NCI-H1417 treated with DMSO at 0.1 percent for 48 hours (cell line): ENCODE measurements at places on chromosomes 5 and 9.

- peak; percentile 62 for DNase-seq
These were observed 112.3 kb downstream of the MARCHF3 start for GRCh38 chr5:126917918-126918614.

DNA sequence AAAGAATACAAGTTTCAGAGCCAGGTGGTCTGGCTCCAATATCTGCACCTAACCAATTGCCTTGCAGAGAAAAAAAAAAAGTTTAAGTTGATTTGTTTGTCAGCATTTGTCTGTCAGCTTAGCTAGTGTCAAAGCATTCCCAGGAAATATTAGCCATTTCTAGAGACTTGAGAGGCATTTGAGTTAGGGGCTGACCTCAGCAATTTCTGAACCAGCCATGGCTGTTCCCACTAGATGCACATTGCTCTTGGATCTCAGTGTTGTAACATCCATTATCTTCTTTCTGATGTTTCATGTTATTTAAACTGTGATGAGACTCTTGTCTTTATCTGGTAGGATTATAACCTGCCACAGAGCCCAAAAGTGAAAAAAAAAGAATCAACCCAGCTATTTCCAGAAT, 102.3 kb downstream of the NDUFAF2 start:
- DNase-seq = no peak

DNA sequence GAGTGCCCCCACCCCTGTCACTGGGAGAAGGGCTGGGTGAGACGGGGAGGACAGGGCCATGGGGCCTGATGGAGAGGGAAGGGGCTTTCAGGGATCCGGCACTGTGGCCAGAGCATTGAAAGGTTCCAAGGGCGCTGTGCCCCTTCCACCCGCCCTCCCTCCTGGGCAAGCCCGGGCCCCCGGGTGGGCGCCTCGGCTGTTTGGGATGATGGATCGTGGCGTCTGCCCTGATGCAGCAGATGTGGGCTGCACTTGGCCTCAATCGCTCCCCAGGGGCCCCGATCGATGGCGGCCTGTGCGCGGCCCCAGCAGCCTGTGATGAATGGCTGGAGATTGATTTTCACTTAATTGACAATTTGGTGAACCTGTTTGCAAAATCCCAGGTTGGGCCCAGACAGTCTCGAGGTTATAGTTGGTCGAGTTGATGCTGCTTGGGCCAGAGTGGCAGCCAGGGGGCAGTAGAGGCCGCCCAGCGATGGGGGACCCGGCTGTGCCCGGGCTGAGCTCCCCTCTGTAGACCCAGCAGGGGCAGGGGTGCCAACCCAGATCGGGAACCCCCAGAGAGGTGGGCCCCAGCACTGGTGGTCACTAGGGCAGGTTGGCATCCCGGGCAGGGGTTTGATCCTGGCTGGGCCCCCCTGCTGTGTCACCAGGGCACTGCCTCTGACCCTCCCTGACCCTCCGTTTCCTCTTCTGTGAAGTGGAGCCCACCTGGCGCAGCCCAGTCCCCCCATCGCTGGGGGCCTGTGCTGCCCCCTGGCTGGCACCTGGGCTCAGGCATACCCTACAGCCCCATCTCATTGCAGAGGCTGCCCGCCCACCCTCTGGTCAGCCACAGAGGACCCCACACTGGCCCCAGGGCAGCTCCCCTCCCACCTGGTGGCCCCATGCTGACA, 34.7 kb downstream of the LHX3 start:
- DNase-seq = no peak

DNA sequence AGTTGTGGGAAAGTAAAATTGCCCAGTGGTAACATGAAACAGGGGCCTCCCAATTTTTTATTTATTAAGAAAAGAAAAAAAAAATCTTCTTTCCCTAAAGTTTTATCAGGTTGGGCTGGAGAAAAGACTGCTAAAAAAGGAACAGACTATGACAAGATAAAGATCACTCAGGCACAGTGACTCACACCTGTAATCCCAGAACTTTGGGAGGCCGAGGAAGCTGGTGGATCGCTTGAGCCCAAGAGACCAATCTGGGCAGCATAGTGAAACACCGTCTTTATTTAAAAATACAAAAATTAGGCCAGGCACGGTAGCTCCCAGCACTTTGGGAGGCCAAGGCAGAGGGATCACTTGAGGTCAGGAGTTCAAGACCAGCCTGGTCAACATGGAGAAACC, 312.5 kb downstream of the CETN3 start:
- no peak for DNase-seq

DNA sequence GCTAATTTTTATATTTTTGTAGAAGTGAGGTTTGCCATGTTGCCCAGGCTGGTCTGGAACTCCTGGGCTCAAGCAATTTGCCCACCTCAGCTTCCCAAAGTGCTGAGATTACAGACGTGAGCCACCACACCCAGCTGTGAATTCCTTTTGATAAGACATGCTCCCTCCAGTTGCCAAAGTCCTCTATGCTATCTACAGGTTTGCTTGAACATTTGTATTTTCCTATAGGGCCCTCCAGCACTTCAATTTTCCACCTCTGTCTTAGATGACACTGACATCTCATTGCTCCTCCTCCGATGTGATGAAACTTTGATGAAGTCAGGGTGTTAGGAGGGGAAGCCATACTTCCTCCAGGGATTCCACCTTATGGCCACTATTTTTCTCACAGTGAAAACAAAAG, 25.2 kb upstream of the CTSV start:
- DNase-seq = no peak

- DNase-seq = no peak
These were observed 60.6 kb downstream of the TNFSF15 start for GRCh38 chr9:114745108-114745848.

- DNase-seq = no peak
These were observed 30.4 kb downstream of the CAMK4 start for GRCh38 chr5:111254613-111255012.

GRCh38 chr9:123003466-123003865, 30.0 kb upstream of the GPR21 start:
- DNase-seq = no peak

- no peak for DNase-seq
These were observed 52.2 kb upstream of the TESK1 start for GRCh38 chr9:35552837-35553236.

DNA sequence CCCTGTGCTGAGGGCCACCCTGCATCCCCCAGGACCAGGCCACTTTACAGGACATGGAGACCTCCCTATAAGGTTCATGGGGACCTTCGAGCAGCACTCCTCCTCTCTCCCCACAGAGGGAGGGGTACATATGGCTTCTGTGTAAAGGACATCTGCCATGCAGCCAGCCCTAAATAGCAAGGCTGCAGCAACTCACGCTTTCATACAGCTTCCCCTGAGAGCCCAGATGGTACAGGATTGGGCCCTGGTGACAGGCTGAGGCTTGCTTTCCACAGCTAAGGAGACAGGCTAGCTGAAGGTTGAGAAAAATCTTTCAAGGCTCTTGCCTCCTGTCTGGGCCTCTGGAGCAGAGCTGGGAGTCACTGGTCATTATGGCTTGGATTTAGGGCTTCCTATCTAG, 147.0 kb upstream of the ZNF366 start:
- no peak for DNase-seq

GRCh38 chr5:106159616-106160015, 1511.1 kb downstream of the EFNA5 start:
- no peak for DNase-seq

DNA sequence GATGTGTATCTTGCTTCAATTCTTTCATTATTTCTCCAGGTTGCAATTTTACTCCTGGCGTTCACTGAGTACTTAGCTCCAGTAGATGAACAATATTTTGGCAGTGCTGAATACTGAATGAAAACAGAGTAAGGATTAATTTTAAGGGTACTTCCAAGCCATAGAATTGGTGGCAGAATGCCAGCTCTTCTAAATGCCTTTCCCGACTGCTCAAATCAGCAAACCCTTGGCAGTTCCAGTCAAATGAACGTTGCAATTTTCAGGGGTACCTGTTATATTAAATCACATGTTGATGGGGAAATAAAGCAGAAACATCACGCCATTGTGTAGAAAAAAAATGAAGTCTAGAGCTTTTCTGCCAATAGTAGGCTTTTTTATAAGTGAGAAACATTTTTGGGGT, 282.4 kb upstream of the RPS23 start:
- DNase-seq = no peak

DNA sequence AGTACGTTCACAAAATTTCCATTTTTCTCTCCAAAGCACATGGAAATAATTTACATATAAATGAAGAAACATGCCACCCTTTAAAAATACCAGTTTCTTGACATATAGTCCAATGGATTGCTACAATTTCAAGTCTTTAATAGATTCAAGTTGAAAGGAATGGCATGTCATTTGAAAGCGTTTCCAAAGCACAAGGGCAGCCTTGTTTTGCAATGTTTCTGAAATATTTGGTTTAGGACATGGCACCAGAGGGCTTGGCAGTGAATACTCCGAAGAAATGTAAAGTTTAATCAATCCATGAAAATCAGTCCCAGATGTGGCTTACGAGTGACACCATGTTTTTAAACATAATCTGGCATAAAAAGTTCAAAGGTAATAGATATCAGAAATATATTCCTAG, 333.7 kb downstream of the PDE4D start:
- DNase-seq = no peak

- no peak for DNase-seq
These were observed 633 bp upstream of the PPP1R26 start for GRCh38 chr9:135478829-135479468.

- no peak for DNase-seq
These were observed 14.4 kb downstream of the STK10 start for GRCh38 chr5:172173564-172174153.

- no peak for DNase-seq
These were observed 197.6 kb downstream of the KDM4C start for GRCh38 chr9:6955251-6955921.

DNA sequence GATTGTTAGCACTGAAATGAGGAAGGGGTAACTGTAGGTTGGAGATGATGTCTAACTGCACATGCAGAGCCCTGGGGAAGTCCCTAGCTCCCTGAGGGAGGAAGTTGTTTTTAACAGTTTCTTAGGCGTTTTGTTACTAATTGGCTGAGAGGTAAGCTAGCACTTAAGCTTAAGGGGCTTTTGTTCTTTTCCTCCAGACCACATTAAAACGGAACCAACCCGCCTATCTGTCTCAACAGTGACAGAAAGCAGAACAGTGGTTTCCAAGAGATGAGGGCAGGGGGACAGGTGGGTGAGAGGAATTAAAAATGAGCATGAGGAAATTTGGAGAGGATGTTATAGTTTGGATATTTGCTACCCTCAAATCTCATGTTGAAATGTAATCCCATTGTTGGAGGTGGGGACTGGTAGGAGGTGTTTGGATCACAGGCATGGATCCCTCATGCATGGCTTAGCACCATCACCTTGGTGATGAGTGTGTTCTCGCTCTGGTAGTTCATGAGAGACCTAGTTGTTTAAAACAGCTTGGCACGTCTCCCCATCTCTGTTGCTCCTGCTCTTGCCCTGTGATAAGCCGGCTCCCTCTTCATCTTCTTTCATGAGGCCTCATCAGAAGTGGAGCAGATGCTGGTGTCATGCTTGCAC, 38.9 kb downstream of the LYRM7 start:
- DNase-seq = no peak

DNA sequence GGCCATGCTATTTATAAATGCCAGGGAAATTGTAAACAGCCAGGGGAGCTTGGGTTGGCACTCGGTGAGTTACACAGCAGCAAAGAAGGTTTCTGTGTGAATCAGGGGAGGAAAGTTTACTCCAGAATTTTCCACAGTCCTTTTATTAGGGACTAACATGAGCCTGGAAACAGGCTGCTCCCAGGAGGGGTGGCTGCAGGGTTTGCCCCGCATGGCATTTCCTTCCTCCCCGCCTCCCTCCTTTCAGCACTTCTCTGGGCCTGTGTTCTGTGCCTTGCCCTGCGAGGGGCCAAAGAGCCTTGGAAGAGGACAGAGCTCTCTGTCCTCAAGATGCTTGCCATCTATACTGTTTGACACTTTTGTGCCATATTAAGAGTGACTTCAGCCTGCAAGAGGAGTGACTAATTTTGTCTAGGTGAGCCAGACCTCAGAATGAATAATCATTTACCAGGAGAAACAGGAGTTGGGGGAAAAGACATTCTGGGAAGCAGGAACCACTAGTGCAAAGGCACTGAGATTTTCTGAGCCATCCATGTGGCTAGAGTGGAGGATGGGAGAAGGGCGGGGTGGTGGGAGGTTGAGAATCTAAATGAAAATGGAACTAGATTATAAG, 1.8 kb downstream of the GSN start:
- DNase-seq = no peak

GRCh38 chr5:158752656-158752973, 347.1 kb downstream of the EBF1 start:
- no peak for DNase-seq

GRCh38 chr9:111896942-111897600, 457 bp downstream of the UGCG start:
- no peak for DNase-seq

DNA sequence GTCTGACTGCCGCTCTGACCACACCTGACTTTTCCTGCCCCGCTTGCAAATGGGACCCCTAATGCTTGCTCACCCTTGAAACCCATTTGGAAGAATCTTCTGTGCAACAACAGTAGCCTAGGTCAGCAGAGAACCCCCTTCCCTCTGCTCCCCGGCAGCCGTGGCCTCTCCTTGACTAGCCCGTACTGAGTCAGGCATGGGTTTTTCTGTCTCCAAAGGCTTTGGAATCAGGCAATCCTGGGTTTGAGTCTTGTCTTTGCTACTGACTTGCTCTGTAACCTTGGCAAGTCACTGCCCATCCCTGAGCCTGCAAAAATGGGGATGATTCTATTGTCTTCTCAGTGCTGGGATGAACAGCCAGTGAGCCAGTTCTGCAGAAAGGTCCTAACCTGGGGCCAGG, 135.4 kb downstream of the RGS3 start:
- DNase-seq = no peak

DNA sequence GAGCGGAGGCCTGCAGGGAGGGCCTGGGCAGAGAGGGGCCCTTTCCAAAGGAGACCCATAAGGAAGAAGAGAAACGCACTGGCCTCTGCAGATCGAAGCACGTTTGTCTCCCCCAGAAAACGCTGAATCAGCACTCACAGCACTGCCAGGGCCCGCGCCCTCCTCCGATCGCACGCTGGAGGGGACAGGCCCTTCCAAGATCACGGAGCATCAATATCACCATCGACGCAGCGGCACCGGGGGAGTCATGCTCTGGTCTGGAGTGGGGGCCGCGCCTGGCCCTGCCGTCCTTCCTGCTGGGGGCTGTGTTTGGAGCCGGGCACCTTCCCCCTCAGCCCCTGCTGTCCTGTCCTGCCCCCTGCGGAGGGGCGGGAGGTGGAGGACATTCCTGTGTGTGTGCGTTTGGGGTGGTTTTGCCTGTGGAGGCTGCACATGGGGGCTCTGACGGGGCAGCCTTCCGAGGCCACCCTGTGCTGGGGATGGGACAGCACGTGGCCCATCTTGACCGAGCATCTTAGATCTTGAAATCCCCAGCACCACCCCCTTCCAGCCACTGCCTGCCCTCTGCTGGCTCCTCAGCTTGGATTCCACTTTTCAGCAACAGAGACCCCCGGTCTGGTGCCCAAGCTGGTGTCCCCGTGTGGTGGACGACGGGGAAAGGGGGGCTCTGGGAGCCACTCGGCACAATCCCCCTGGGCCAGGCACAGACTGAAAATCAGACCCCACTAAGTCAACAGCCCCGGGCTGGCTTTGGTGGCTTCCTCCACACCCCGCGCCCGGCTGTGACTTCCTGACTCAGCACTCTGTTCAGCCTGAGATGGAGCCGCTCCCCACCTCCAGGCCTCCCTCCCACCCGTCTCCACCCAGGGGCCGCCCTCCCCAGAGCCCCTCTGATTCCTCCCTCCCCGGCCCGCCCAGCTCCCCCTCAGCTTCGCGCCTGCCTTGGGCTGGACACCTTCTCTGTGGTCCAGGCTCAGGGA, 8.3 kb downstream of the TMEM250 start:
- DNase-seq = no peak
